ENCODE measurements at places on chromosomes 11 and 22.

GRCh38 chr11:35856259-35856658, 87.6 kb upstream of the LDLRAD3 start:
- no peak for DNase-seq

DNA sequence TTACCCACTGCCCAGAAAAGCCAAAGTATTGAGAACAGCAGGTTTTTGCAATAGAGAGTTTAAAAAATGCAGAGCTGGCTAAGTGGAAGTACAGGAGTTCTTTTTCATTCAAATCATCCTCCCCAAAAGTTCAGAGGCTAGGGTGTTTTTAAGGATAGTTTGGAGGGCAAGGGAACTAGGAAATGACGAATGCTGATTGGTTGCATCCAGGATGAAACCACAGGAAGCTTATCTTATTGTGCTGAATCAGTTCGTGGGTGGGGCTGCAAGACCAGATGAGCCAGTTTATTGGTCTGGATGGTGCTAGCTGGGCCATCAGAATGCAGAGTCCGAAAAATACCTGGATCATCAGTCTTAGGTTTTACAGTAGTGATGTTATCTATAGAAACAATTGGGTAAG, 1427.1 kb downstream of the LRRC4C start:
- DNase-seq, result no peak

DNA sequence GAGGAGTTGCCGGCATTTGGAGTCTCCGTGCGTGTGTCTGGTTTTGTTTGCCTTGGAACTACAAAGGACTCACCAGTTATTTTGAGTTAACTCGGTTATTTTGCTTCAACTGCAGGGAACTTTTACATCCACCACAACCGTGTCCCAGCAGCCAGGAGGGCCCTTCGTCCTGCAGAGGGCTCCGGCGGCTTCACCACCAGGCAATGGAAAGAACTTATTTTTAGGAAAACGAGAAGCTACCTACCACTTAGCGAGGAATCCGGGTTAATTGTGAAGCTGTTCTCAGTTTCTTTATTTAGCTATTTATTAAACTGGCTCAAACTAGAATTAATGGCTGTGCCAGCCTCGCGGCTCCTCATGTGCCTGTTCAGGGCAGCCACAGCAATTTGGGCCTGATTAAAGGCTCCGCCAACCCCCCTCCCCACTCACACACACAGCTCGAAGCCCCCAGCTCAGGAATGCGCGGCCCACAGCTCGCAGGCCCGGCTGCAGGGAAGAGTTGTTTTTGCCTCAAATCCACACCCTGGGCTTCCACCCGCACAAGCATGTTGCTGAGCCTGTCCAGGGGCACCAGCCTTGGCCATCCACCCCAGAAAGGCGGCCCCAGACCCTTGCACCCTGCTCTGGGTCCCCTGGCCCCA, 55.9 kb upstream of the FGF3 start:
- DNase-seq, result no peak

DNA sequence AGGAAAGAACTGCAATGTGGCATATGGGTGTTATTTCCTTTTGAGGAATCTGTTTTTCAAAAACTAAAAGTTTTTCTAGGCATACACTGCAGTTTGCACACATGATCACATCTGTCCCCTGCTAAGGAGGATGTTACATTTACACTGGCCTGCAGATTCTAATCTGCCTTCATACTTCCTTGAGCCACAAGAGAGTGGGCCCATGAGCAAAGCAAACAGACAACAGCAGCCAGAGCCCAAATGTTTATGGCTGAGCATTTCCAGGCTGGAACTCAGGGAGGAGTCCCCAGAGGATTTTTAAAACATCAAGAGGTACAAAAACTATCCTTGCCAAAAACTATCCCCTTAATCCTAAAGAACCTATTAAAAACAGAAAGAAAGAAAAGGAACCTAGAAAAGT, 117.2 kb upstream of the MTNR1B start:
- DNase-seq, result no peak

DNA sequence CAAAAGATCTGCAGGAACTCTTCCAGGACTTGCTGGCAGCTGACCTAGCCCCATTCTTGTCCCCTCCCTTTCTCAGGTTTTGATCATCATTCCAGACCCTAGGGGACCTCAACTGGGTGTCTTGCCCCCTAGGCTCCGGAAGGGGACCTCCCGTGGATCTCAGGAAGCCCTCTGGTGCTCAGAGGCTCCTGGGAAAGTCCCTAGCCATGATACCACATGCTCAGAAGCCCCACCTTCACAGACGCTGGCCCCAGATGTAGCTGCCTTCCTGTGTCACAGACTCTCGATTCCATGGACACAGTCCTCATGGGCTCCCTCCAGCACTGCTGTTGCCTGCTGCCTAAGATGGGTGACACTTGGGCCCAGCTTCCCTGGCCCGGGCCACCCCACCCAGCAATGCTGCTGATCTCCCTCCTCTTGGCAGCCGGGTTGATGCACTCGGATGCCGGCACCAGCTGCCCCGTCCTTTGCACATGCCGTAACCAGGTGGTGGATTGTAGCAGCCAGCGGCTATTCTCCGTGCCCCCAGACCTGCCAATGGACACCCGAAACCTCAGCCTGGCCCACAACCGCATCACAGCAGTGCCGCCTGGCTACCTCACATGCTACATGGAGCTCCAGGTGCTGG, at the start of gene LRRC55:
TSS of gene LRRC55 (plus strand) at position 276 of the 628 bp plus-strand sequence. CDS start at position 346, 70 bp downstream.
- no peak for DNase-seq

- DNase-seq, result no peak
Observed at GRCh38 chr22:44145544-44145943, 35.2 kb upstream of the PARVG start.
